ENCODE measurements at places on chromosomes 5 and 9. TPM values are rescaled to one million over a fixed set of nuclear protein-coding genes. Genes with fewer than 3 reads are reported as not detected.

The LCN2 gene
- 154 TPM for total RNA-seq

The GMCL2 gene
- total RNA-seq = not detected

The CD72 gene
- 0.72 TPM for total RNA-seq

The ZBED3 gene
- 1.4 TPM for total RNA-seq

The CENPP gene
- 1.4 TPM for total RNA-seq

The SLC46A2 gene
- not detected for total RNA-seq

The ZFP37 gene
- total RNA-seq = 0.48 TPM

The MARVELD2 gene
- total RNA-seq = 24.8 TPM

The BRINP1 gene
- total RNA-seq = 0.85 TPM

The ANKRD34B gene
- total RNA-seq = 0.96 TPM

The C6 gene
- total RNA-seq = not detected

The WNK2 gene
- total RNA-seq = 0.24 TPM

The NIM1K gene
- not detected for total RNA-seq

The INSYN2B gene
- 0.43 TPM for total RNA-seq

The KCNIP1 gene
- total RNA-seq = not detected

The FCN1 gene
- total RNA-seq = not detected

The EPB41L4B gene
- 31.5 TPM for total RNA-seq

The AJM1 gene
- 1.7 TPM for total RNA-seq

The TICAM2 gene
- 0.72 TPM for total RNA-seq

The BSPRY gene
- 6.5 TPM for total RNA-seq

The TAS2R1 gene
- total RNA-seq = not detected

The C9orf153 gene
- total RNA-seq = 0.48 TPM

The ADRB2 gene
- 42.4 TPM for total RNA-seq

The TBCA gene
- 96.9 TPM for total RNA-seq

The CLK4 gene
- 20.7 TPM for total RNA-seq

The GLDC gene
- 0.43 TPM for total RNA-seq

The GHR gene
- 1.4 TPM for total RNA-seq

The PCDHB15 gene
- total RNA-seq = 0.24 TPM

The PTGDS gene
- not detected for total RNA-seq

The CBY3 gene
- not detected for total RNA-seq

The OTP gene
- total RNA-seq = not detected

The GABRA6 gene
- not detected for total RNA-seq

The PFN3 gene
- not detected for total RNA-seq

The NR2F1-AS1 gene
- under 0.01 TPM for total RNA-seq

The BTNL8 gene
- total RNA-seq = not detected

The FAT2 gene
- total RNA-seq = 139 TPM

The TCF7 gene
- 0.24 TPM for total RNA-seq

The LCN1 gene
- total RNA-seq = not detected

The EQTN gene
- not detected for total RNA-seq

The MCTP1 gene
- 19.4 TPM for total RNA-seq

The ZNF300 gene
- 2.7 TPM for total RNA-seq

The IL3 gene
- total RNA-seq = not detected

The PLEKHG4B gene
- 0.48 TPM for total RNA-seq

The CLIC3 gene
- 4.0 TPM for total RNA-seq

The HAVCR2 gene
- total RNA-seq = 0.43 TPM

The DNAI1 gene
- not detected for total RNA-seq

The FAM169A gene
- 16.4 TPM for total RNA-seq

The TAF1L gene
- total RNA-seq = under 0.01 TPM

The KYAT1 gene
- 24.1 TPM for total RNA-seq

The ADRA1B gene
- not detected for total RNA-seq

The PCDHA6 gene
- total RNA-seq = 0.48 TPM

The INSL4 gene
- total RNA-seq = not detected

Data from tracheal epithelial cell (primary cell).